ENCODE measurements at places on chromosomes 12 and 14.

DNA sequence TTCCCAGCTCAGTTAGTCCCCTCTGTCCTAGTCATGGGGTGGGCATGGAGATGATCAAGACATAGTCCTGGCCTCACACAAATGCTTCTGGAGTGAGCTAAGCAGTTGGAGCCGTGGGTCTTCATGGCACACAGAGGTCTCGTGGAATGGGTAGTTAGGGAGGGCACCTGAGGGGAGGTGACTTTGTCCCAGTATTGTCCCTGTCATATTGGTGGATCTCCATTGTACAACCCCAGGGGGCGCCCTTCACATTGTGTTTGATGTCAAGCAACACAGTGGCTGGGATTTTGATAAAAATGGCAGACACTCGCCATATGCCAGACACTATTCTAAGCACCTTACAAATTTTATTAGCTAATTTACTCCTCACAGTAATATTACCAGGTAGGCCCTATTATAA lies 175.4 kb upstream of the LHX5 start:
- no peak for DNase-seq

GRCh38 chr12:65602610-65603295 lies 221.5 kb upstream of the HMGA2 start:
- DNase-seq, result no peak

DNA sequence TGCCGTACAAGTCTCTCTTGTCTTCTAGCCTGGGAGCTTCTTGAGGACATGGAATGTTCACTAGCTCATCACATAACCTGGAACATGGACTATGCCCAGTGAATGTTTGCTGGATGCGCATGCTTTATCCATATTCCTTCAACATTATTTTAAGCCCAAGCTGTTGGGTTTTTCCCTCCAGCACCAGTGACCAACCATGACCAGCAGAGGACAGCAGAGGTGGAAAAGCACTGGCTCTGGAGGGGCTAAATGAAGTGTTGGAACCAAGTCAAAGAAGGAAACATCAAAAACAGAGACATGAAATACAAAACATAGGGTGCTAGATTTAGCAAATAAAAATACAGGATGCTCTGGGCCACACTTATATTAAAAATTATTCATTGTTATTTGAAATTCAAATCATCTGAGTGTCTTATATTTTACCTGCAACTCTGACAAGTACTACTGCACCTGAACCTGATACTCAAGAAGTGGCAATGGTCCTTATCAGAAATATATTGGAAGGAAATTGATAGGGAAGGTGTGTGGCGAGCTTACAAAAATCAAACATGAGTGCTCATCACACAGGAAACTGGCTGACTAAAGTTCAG lies 23.1 kb upstream of the HELB start:
- peak; percentile 31 for DNase-seq

- DNase-seq, result no peak
Observed at GRCh38 chr12:62517887-62518286, 51.3 kb downstream of the MON2 start.

GRCh38 chr14:88191605-88192004 lies 131.5 kb downstream of the KCNK10 start:
- no peak for DNase-seq
